ENCODE measurements at places on chromosomes 12 and 14.

DNA sequence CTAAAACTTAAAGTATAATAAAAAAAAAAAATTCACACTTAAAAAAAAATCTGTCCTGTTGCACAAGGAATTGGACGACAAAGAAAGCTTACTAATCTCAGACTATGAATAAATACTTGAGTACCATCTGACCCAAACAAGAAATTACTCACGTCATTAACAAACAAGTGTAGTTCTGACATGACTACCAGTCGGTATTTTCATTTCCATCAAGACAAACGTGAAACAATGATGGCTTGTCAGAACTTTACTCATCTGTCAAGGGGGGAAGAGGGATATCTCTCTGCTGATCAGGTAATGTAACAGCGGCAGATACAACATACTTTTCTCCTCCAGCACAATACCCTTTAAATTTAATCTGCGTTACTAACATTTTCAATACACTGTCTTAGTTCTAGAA lies 78.3 kb downstream of the CDK17 start:
- no peak for DNase-seq

DNA sequence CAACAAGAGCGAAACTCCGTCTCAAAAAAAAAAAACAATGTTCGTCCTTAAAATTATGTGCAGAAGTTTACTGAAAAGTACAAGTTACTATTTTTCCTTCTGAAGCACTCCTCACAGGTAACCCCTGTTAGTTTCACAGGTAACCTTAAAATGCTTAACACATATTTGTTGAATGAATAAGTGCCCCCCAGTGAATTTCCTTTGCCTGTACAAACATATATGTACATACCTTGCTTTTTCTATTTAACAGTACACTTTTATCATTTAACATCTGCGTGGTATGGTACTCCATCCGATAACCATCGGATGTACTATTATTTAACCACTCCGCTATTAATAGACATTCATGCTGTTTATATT lies 1.4 kb upstream of the RAB35 start:
- DNase-seq, result no peak

DNA sequence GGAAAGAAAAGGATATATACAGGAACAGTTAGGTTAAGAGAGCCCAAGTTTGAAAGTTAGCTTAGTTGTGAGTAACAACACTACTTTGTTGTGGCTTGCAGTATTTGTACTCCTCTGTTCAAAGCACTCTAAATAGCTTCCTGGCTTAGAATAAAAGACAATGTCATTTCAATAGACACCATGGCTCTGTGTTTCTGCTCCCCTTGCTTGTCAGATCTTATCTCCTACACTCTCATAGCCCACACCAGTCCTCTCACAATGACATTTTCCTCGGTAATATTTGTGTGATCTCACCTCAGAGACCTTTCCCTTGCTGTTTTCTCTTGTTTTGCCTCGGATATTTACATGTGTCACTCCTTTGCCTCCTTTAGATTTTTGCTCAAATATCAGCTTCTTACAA lies 418.4 kb downstream of the MDGA2 start:
- no peak for DNase-seq

DNA sequence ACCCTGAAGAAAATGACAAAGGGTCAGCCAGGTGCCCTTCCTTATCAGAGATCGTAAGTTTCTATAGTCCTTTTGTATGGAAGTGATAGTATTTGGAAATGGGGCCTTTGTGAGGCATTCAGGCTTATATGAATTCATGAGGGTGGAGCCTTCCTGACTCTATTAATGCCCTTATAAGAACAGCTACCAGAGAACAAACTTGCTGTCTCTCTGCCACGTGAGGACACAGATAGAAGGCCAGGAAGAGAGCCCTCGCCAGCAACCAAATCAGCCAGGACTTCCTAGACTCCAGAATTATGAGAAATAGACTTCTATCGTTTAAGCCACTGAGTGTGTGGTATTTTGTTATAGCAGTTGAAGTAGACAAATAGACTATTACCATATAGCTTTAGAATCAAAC lies 36.7 kb downstream of the TRMT5 start:
- DNase-seq, result no peak

DNA sequence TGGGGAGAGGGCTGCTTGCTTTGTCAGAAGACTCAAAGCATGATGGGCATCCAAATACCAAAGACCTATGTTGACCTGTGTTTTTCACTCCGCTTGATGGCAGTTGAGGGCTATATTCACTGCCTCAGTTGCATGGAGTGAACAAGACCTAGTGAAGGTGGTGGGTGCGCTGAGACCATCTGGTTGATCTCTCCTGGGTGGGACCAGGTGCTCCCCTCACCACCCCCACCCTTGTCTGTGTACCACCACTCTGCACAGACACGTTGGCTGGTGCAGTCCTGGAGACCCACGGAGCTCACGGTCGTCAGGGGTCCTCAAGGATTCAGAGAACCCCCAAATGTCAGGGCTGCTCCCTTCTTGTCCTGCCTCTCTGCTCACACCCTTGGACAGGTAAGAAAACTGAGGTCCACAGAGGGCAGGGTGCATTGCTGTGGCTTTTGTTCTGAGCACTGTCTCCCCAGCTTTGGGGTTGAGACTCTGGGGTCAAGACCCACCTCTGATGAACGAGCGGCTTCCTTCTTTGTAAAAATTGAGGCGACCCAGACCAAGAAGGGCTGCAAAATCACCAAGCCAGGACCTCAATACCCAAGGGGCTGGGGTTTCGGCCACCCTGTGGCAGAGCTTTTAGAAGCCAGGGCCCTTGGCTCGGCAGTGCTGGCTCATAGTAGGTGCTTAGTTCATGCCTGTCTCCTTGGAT lies 166.3 kb upstream of the RTL1 start:
- DNase-seq, result no peak

DNA sequence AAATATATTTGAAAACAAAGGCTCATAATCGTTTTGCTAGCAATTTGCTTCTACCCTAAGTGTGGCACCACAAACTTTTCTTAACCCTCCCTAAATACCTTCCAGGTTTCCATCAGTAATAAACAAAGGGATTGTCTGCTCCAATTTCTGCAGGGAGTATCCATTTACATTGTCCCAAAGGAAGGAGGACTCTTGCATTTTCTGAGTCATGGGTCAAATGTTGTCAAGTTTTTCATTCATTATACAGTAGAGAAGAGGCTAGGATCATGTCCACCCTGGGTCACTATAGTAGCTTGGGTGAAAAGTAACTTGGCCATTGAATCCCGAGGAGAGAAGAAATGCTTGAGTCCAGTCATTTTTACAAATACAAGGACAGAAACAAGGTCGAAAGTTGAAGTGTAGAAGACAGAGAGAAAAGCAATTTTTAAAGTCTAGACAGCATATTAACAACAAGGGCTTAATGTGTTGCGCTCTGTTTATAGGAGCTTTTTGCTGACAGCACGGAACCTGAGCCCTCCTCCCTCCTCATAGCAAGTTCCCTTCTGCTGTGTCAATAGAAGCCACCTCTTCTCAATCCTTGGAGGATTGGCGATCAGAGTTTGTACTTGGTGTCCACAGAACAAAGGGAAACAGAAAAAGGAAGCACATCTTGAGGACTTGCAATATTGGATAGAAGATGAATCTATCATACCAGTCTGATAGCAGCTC lies 53.1 kb downstream of the TMEM30B start:
- no peak for DNase-seq

- DNase-seq, result no peak
These were observed 31.5 kb upstream of the GZMB start for GRCh38 chr14:24665440-24665991.

GRCh38 chr12:118102070-118102469 lies 1.7 kb downstream of the VSIG10 start:
- no peak for DNase-seq

GRCh38 chr14:96622926-96623325 lies 120.7 kb downstream of the PAPOLA start:
- no peak for DNase-seq

DNA sequence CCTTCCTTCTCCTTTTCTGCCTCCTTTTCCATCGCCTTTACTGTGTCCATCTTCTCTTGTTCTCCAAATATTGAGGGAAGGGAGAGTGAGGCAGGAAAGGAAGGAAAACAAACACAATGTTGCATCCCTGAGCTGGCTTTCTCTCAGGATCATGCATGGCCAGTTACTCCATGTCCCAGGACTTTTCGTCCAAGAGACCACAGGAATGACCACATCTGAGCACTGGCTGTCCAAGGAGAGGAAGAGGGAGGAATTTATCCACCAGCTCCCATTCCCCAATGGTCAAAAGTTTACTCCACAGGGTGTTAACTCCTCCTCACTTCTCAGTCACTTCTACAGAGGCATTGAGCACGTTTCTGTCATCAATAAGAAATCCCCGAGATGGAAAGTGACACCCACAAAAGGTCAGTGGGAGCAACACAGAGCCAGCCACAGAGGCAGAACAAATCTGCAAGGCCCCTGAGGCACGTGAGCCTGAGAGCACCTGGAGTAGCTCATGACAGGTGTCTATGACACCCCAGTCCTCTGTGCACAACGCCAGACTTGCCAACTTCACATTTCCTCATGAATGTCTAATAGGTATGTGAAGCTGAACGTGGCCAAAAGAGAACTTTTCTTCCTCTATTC lies 177.3 kb upstream of the NUDT4 start:
- no peak for DNase-seq

- DNase-seq, result no peak
These were observed 91.5 kb downstream of the GTF2A1 start for GRCh38 chr14:81129242-81129641.

DNA sequence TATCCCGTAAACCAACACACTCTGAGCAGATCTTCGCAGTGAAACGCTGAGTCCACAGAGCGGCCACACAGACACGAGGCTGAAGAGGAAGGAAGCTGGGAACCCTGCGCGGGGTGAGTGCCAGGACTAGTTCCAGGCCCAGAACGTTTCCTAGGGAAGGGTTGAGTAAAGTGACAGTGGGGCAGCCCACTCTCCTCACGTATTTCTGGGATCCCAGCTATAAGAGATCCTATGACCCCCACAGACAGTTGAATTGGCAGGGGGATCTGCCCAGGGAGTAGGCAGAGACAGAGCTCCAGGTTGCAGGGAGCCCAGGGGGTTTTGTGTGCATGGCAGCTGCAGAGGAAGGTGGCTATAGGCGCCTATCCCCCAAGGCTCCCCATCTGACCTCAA lies 51.1 kb downstream of the GTF2A1 start:
- DNase-seq, result no peak

DNA sequence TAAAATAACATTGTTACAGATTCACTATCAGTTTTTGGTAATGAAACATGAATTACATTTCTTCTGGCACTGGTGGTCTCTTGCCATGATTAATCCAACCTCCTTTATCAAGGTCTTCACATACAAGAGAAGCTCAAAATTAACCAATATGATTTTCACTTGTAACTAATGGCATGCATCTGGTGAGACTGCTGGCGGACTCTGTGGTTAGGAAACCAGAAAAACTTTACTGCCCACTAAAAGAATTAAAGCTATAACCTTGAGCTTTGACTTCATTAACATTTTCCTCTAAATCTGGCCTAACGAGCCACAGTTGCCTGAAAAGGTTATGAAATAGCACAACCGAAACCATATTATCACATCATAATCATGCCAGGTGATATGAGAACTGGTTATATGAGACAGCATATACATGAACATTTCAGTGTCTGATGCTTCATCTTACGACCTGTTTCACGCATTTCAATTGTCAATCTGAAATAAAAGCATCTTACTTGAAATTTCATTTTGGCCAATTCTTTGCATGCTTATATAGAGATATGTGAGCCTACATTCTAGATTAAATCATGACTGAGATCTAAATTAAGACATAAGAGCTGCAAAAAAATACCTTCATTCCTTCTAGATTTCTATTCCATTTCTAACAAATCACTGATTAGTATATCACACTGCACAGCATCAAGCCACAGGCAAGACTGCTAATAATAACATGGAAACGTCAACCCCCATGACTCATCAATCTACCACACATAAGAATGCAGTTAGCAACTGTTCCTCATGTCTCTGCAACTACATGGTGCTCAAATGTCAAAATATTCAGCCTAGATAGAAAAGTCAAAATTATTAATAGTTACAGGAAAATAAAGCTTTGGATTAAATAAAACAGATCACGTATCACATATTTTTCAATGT lies 89.3 kb downstream of the OSBPL8 start:
- no peak for DNase-seq

DNA sequence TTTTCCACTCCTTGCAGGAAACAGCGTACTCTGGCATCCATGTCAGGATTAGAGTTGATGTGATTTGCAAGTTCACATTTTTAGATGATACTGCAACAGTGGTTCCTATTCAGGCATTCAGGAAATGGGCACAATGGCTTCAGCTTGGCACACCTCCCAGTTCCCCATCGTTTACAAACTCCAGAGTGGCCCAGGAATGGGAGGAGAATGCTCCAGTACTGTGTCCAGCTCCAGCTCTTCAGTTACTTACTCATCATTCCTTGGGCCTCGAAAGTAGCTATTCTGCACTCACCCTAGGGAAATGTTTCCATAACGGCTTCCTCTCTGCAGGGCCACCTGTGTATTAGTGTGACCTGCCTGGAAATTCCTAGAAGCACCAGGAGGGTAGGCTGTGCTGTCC lies 239.7 kb upstream of the RGS6 start:
- DNase-seq, result no peak

DNA sequence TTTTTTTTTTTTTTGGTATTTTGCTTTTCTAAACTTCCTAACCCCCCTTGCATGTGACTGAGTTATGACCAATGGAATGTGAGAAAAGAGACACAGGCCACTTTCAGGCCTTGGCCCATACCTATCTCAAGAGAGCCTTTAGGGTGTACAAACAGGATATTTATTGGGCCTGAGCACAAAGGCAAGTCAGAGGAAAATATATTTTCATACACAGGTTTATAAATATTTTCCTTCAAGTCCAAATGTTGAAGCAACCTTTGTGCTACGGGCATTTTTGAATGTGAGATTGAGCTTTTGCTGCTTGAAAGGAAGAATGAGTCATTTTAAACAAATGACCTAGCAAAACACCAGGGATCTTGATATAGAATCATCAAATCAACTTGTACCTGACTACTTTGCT lies 228.6 kb upstream of the E2F7 start:
- no peak for DNase-seq

DNA sequence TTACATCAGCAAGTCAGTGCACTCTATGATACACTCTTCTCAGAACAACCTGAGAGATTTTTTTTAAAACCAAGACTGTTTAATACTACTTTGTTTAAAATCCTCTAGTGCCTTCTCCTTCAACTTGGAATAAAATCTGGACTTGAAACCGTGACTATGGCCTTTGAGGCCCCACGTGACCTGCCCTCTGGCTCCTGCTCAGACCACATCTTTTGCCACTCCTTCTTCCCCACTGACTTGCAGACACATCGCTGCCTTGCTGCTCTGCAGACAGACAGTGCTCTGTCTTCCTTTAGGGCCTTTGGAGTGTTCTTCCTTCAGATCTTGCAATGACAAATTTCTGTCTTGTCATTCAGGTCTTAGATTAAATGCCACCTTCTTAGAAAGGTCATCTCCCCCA lies 48.5 kb downstream of the TTC8 start:
- no peak for DNase-seq

- DNase-seq, result no peak
These were observed 57.9 kb downstream of the RERG start for GRCh38 chr12:15163030-15163976.
